Kidney (tissue), 22 donors: ENCODE measurements at places on chromosomes 12 and 14. TPM values are rescaled to one million over a fixed set of nuclear protein-coding genes. Genes with fewer than 3 reads are reported as not detected.

The ERBB3 gene
- 31.5 TPM for polyA plus RNA-seq

The KRT79 gene
- not detected for polyA plus RNA-seq

The CLEC2A gene
- polyA plus RNA-seq = not detected

The AICDA gene
- not detected for polyA plus RNA-seq

- DNase-seq = no peak
These were observed 73.0 kb downstream of the GCH1 start for GRCh38 chr14:54829486-54830224.

DNA sequence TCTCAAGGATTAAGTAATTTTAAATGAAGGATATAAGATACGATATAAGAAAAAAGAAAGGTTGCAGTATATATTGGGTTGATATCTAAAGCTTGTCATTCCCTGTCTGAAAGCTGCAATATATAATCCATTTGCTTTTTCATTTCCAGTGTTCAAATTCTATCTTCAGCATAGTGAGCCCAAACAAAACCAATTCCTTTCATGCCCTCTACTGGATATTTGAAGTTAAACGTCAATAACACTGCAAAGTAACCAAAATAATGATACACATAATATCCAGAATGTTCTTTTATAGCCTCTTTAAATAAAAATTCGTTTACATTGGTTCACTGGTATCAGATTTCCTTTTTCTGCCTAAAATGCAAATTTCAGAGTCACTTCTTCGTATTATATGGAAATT, 64.5 kb upstream of the DAAM1 start:
- DNase-seq = no peak
